ENCODE measurements at places on chromosomes 1 and 21.

DNA sequence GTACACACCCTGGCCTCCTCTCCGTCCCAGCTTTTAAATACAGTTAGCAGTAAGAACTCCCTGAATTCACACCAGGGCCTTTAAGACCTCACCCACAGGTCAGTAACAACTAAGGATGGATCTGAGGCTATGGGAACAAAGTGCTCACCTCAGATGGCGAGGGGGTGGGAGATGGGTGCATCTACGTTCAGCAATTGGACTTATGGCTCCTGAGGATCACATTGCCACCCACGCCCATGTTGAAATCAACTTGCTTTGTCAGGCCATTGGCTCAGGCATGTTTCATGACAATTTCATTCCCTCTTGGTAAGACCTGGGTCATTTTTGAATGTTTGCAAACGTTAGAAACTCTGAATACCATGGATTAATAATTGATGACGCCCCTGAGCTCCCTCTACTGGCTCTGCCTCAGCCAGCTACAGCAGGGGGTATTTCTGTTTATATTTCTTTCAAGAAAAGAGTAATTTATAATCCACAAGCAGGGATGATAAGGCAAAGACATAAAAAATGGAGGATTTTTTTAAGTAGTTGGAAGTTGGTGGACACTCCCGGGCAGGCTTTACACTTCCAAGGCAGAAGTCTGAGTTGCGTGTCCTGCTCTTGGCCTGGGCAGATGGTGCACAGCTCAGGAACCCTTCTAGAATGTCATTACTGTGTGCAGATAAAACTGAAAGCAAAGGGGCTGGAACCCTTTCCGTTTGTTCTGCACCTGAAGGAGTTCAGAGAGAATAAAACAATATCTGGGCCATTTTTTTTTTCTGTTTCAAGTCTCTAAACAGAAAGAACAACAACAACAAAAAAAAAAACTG lies 13.7 kb upstream of the LBR start:
- DNase-seq = no peak

DNA sequence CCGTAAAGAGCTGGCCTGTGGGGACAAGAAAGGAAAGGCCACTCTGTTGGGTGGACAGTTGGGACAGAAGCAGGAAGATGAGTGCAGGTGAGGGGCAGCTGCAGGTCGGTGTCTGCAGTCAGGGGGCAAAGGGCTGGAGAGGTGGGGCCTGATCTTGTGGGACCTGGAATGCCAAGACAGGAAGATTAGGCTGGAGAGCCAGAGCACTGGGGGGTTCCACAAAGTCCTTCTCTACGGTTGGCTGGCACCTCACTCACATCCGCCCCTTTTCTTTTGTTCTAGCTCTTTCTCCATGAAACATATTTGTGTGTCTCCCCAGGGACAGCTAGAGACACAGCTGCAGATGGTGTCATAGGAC lies 404.1 kb downstream of the PTPRU start:
- DNase-seq = no peak

DNA sequence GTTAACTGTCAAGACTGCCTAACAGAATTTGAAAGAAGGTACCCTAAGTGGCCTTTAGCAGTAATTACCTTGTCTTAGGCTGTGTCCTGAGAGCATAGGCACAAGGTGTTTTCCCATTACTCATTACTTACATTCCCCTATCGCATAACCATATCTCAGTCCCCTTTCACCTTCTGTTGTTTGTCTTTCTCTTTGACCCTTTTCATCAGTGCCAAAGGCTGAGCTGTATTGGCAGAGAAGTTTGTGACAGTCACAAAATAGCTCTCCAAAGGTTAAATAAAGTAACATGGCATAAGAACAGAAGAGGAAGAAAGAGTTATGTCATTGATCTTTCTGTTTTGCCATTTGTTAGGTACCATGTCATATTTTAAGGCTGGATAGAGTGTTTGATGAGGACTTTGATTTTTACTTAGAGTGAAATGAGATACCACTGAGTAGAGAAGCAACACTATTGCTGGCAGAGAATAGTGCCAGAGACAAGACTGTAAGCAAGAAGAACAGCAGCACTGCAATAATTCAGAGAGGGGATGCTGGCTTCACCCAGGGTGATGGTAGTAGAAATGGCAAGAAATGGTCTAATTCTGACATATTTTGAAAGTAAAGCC lies 497.8 kb downstream of the TTLL7 start:
- no peak for DNase-seq

GRCh38 chr1:111620441-111620971 lies 917 bp downstream of the RAP1A start:
- no peak for DNase-seq

DNA sequence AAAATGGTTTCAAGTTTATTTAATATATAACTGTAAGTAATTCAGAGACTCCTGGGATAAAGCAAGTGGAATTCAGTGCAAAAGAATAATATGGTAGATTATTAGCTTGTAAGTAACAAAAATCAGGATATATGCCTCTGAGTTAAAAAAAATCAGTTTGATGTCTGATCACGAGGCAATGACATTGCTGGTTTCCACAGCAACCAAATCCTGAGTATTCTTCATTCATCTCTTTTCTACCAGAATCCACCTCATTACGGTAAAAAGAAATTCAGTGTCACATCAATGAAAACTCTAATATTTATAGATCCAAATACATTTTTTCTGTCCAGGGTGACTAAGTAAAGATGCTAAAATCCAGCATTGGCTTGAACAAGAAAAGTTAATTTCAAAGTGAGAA lies 642.3 kb upstream of the TMPRSS15 start:
- DNase-seq = no peak

DNA sequence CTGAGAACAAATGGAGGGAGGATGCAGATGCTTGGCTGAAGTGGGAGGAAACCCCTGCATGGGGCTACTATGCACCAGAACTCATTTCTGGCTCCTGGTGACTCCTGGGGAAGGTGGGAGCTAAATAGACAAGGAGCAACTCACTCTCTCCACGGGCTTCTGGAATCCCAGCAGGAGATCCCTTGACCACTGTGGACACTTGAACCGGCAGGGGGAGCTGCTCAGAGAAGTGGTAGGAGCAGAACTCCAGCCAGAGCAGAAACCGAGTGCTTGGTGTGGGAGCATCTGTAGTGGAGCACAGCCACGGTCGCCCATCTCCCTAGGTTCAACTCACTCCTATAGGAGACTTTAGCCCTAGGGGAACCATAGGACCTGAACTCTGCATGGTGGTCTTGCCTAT lies 205.6 kb upstream of the GJB5 start:
- peak; percentile 3 for DNase-seq

DNA sequence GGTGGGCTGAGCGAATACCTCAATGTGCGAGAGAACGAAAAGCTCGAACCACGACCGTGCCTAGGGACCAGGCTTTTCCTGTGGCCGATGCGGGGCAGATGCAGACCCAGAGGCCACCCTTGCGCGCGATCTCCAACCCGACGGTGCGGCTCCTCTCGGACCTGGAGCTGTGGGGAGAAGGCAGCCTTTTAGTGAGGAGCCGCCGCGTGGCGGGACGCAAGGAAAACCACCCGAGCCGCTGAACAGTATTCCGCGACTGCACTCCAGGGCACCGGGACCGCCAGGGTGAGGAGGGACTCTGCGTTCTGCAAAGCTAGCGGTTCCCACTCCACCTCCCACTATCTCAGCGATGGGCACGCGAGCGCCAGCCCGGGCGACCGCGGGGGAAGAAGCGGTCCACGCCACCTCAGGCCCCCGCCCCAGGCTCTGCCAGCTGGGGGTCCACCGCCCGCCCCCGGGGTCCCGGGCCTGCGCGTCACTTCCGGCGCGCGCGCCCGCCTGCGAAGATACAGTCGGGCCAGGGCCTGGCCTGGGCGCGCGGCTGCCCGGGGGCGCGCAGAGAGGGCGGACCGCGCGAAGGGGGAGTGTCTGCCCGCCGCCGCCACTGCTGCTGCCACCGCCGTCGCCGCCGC lies 66.5 kb upstream of the PRKACB start:
- peak; percentile 54 for DNase-seq

GRCh38 chr1:91501523-91501851 lies 836 bp downstream of the CDC7 start:
- no peak for DNase-seq

DNA sequence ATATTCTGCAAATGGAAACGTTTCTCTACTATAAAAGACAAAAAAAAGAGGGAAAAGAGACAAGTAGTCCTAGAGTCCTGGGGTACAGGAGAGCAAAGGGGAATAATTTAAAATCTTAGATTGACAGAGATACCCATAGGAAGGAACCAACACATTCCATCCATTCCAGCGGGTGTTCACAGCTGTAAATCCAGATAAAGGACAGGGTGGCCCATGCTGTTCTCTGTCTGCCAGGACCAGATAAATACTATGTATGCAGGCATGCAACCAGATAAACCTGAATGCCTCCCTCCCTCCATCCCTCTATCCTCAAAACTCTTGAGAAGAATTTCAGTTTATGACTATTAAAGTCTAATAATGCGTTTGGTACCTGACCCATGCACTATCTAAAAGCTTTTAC lies 131.8 kb downstream of the PTPN14 start:
- no peak for DNase-seq

- no peak for DNase-seq
Measured at GRCh38 chr1:236492378-236492777, 31.4 kb upstream of the LGALS8 start.

- DNase-seq = no peak
Measured at GRCh38 chr1:185864889-185865517, 130.8 kb downstream of the HMCN1 start.

GRCh38 chr1:22472596-22472995 lies 20.9 kb downstream of the ZBTB40 start:
- no peak for DNase-seq

DNA sequence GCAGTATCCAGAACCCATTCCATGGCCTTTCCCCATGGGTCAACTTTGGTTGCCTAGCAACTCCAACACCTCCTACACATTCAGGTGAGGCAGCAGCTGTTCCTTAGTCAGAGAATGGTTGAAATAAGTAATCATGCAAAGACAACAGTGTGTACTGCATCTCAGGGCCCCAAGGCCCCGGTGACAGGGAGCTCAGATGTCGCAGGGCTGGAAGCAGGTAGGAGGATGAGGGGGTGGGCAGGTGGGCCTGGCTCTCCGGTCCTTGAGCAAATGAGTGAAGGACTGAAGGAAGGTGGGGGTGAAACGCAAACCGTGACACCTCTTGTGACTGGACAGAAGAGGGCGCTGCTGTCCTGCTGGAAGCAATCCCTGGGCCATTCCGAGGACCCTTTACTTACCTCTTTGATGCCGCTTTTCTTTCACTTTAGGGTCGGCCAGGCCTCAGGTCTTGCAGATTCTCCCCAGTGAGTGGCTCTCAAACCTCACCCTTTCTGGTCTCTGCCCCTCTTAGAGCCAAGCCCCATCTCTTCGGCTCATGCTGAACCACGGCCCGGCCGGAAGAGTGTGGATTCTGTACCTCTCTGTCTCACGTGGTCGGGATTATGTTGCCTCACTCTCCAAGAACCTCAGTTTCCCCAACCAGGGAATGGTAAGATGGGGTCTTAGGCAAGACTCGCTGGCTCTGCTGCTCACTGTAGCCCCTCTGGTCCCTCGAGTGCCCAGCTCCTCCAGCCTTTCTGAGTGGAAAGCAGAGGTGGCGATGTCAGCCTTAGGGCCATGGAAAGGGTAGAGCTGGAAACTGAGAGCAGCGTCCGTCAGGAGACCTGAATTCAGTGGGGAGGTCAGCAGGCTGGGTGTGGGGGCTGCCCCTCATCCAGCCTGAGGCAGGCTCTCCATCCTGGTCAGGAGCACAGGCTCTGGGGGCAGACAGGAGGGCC lies 5.6 kb upstream of the KCNA10 start:
- DNase-seq = peak; percentile 71

- DNase-seq = no peak
Measured at GRCh38 chr1:35571263-35571662, 1.9 kb upstream of the TFAP2E start.

DNA sequence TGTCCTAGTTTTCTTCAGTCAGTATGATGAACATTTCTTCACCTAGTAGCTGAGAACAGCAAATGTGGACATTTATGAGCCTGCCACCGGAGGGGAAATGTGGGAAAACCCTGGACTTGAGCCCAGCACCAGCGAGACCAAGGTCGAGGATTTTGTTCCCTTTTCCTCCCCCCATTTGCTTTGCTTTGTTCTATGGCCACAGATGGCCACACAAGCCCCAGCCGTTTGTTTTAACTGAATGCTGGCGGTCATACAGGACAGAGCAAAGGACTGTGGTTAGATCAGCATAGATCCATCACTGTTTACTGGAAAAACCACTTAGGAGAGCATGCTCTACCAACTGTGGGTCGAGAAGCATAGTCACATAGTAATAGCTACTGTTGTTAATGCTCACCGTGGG lies 20.9 kb downstream of the SH2D2A start:
- no peak for DNase-seq

GRCh38 chr1:236035681-236036101 lies 29.2 kb downstream of the NID1 start:
- no peak for DNase-seq

- DNase-seq = no peak
Measured at GRCh38 chr21:15443740-15444117, 286.1 kb upstream of the USP25 start.

- no peak for DNase-seq
Measured at GRCh38 chr1:29670752-29671151, 434.4 kb downstream of the PTPRU start.

- DNase-seq = no peak
Measured at GRCh38 chr1:45470306-45470798, 20.6 kb downstream of the TESK2 start.

- no peak for DNase-seq
Measured at GRCh38 chr1:20373286-20373685, 82.6 kb downstream of the VWA5B1 start.
